CD4-positive, alpha-beta T cell treated with Interleukin-6 at 100 ng/mL for 8 hours (primary cell): ENCODE measurements at places on chromosomes 16 and 17.
A peak's percentile ranks its signal among the peaks of the same experiment; 100 is the strongest.

DNA sequence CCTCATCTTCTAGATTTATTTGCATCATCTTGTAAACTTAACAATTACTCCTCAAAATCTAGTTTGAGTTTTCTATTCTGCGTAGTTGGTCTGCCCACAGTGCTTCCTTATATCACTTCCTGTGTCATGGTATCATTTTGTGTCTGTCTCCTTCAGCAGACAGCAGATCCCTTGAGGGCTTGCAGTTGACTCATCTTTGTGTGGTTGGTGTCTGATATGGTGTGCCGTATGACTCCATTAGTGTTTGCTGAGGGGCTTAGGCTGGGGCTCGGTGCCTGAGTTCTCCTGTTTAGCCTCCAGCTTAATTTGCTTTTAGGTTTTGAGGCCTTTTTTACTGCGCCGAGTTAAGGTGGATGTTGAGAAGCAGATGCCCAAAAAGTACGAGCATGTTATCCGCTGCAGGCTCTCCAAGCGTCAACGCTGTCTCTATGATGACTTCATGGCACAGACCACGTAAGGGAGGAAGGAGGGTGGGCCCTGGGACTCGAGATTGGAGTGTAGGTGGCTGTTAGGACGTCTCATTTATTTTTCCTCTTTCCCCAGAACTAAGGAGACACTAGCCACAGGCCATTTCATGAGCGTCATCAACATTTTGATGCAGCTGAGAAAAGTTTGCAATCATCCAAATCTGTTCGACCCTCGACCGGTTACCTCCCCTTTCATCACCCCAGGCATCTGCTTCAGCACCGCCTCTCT is 16.9 kb downstream of the SRCAP start:
- peak; percentile 35 for DNase-seq

DNA sequence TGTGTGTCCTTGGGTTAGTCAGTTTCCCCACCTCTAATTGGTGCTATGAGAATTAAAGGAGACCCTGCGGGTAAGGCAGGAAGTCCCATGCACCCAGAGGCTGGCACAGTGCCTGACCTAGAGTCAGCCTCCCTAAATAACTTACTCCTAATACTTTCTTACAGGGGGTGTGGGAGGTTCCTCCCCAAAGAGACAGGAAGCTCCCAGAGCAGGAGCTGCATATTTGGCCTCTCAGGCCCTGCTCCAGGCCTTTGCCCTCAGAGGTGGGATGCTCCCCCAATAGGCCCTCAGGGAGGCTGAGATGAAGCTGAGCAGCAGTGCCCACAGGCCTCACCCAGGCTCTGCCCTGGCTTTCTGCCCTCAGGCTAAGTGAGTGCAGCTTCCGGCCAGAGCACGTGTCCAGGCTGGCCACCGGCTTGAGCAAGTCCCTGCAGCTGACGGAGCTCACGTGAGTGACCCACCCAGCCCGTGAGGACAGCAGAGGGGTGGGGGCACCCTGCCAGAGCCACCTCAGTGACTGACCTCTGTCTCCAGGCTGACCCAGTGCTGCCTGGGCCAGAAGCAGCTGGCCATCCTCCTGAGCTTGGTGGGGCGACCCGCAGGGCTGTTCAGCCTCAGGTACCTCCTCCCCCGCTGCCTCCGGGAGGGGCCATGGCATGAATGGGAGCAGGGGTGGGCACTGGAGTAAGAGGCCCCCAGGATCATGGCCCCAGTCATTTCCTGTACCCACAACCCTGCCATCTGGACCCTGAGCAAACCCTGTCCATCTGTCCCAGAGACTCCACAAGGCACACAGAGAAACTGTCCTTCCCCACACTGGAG is 31.1 kb upstream of the CPNE2 start:
- DNase-seq: no peak

DNA sequence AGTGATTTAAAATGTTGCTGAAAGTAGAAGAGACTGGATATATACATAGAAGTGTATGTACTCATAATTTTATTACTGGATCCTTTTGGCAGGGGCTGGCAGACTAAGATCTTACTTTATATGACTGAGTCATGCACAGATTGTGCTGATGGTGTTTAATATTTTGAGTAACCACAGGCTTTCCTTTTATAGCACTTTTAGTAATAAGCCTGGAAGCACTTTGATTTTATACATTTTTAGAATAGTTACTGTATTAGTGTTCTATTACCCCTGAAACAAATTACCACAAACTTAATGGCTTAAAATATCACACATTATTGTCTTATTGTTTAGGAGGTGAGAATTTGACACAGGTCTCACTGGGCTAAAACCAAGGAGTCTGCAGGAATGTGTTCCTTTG is 113.4 kb upstream of the CDH8 start:
- DNase-seq: no peak

DNA sequence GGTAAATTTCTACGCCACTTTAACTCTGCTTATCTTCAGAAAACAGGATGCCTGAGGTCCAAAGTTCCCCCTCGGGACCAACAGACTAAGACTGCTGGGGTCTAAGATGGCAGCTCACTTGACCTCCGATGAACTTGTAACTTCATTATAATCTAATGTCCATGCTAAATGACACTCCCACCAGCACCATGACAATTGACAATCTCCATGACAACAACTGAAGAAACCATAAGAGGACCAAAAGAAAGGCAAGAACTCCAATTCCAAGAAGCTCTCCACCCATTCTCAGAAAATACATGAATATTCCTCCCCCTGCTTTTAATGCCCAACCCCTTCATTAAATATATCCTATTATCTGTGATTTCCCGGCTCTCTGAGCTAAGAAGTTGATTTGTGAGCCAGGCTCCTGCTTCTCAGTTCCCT is 7.5 kb downstream of the CCL4 start:
- no peak for DNase-seq

- no peak for DNase-seq
Observed at GRCh38 chr16:64295466-64295865, 826.4 kb downstream of the CDH11 start.

DNA sequence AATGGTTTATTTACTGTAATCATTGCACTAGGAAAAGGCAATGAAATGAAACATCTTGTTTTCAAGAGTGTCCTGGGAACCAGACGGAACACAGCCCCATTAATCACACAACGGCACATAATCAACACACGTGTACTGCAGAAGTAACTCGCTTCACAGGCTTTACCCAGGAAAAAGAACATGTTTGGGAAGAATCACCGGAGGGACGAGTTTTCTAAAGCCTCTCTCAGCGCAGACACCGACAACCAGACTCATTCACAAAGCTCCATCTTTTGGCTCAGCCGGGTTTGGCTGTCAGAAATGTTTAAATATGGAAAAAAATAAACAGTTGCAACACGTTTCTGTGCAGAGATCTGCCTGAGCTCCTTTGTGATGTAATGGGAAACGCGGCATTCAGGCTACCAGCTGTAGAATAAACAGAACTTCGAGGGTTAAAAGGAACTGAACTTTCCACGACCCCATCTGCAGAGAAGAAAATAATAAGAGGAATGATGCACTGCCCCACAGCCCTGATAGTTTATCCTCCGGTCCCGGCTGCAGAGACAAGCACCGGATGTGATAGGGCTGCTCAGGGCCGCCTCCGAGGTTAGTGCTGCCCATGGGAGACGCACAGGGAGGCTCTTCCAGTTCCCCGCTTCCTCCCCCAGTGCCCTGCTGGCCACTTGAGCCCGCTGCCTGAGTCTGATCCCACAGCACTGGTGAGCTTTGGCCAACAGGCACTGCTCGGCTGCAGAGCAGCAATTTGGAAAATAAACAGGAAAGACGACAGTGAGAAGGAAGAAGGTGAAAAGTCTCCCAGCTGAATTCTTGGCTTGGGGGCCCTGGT is 119.8 kb downstream of the HIC1 start:
- DNase-seq: no peak

DNA sequence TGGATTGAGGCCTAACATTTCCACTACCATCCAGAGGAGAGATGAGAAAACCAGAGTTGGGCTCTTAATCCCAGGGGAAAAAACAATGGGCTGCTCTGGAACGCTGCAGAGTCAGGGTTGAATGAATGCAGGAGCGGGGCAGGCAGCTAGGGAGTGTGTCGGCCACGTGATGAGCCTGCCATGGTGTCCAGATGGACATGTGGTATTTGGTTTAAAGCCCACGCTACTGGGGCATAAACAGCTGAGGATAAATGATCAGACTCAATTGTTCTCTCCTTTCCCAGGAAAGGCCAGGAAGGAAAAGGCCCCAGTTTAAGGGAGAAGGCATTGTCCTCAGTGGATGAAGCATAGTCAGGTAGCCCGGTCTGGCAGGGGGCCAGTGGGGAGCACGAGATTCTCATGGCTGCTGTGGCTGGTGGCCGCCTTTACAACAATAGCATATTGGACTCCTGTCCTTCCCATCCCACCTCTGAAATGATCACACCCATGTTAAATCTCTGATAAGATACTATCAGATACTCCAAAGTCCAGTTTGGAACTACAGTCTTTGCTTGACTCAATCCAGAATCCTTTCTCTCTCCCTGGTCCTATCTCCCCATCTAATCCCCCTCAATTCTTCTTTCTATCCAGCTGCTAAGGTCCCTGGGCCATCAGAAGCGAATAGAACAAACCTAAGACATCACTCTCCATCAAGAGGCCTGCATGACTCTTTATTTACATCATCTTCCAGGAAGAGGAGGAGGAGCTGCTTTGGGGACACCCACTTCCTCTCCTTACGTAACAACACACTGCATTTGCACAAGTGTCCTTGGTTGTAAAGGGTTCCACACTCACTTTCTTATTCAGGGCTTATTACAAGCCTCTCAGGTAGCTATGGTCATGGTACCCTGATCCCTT is 20.4 kb downstream of the CA4 start:
- no peak for DNase-seq

DNA sequence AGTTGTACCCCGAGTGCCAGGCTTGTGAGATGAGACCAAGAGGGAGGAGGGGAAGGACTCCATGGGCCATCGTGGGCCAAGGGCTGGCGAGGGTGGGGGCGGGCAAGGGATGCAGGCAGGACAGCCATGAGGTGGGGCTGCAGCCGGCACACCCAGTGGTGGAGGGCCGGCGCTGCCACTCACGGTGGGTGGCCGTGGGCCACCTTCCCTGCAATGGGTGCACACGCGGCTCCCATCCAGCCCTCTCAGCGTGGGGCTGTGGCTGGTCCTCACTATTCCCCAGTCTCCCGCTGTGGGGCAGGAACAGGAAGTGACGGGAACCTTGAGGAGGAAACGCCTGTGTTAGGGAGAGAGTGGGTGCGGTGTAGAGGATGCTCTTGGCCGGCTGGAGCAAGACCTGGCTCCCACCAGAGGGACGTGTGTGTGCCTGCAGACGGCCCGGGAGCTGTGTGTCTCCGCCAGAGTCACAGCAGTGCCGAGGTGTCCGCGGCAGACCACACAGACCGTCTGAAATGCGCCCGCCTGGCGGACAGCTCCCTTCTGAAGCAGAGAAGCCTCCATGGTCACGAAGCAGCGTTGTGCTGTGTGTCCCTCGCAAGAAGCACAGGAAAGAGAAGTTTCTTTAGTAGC is 23.6 kb downstream of the CIBAR2 start:
- DNase-seq: no peak

GRCh38 chr17:79023180-79023705 is 726 bp upstream of the C1QTNF1 start:
- no peak for DNase-seq
